Stimulated activated CD4-positive, alpha-beta T cell treated with anti-CD3 and anti-CD28 coated beads, Interleukin-1b, Interleukin-23, amount 100 ng/mL, for 1 hour (primary cell): ENCODE measurements at places on chromosomes 1 and 21.

DNA sequence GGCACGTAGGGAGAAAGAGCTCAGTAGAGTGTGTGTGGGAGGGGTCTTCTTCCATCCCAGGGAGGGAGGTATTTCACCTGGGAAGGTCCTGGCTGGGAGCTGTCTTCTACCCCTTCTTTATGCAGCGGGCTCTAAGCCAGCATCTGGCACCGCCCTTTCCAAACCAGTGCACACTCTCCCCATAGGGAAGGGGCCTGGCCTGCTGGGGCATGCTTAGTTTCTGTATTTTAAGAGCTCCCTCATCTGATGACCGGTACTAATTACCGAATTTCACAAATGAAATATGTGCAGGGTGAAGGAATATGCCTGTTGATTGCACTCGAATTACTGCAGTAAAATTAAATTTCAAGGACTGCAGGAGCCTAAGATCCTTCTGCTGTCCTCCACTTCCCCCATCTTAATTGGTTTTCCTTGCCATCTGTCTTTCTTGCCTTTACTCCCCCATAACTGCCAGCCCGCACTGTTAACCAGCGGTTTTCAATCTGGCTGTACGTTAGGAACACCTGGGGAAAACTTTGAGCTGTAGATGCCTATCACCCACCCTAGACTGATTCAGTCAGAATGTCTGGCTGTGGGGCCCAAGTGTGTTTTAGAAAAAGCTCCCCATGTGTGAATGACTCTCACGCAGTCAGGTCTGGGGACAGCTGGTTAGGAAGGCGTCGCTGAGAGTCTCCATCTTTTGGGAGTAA, 20.1 kb downstream of the GALNT2 start:
- DNase-seq: no peak

DNA sequence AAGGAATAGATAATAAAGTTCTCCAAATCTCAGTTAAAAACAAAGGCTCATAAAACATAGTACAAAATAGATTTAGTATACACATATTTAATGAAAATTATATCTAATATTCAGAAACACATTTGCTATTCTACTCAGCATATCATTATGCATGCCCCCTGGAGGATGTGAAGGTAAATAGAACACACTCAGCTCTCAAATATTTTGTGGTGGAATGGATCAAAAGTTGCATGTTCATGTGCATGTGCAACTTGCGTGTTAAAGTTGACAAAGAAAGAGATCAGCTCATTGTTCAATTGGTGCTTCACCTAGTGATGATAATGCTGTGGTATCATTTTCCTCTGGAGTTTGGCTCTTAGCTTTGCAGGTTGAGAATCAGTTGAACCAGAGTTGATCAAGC, 4.9 kb upstream of the ZNF644 start:
- DNase-seq: no peak

GRCh38 chr1:37914719-37915475, 32.0 kb downstream of the INPP5B start:
- no peak for DNase-seq

DNA sequence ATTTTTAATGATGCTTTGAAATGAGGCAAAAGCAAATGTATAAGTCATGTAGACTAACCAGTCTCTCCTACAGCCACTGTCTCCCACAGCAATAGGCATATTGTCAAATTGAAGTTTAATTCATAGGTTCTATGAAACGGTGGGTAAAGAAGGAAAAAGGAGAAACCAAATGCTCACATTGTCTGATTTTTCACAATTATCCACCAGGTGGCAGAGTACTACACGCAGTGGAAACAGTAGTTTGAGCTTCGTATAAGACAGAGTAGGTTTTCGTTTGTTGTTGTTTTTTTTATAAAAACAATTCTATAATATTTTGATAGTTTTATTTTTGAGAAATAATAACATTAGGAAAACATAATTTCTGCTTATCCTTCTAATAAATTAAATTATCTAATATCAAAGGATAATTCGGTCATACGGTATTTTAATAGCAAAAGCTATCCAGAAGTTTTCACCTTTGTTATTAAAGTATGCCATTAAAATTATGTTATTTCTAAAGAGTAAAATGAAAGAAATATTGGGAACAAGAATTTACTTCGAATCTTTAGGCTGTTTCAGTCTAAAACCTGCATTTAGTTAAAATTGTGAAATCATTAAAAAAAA, 39.1 kb downstream of the TYW3 start:
- no peak for DNase-seq

DNA sequence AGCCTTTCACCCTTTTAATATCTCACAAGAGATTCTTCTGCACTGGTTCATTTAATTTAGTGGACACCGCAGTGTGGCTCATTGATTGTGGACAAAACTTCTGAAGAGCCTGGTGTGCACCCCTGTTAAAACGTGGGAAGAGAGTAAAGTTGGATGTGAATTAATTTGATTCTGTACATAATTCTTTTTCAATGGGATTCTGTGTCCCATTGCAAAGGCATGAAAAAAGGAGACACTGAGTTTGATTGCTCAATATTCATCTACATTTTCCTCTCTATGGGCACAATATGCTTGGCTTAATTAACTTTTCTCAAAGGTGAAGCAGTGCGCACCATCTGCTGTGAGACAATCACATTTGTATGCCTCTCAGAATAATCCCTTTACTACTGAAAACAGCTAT, 95.1 kb downstream of the BARHL2 start:
- DNase-seq: no peak

DNA sequence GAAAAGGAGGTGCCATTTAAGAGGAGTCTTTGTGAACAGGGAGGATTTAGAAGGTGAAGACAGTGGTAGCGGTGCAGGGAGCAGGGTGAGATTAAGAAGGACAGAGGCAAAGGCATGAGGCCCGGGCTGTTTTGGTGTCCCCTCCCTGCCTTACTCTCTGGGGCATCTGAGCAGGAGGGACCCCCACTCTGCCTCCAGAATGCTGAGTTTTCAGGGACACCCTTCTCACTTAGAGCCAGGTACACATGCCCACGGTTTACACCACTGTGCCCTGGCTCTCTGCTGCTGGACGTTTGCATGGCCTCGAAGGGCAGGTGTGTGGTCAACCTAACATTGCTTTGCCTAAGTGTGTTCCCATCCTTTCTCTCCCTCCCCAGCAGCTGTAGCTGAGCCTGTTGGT, 20.5 kb upstream of the PARP1 start:
- no peak for DNase-seq

GRCh38 chr1:41348394-41348793, 12.8 kb upstream of the FOXO6 start:
- no peak for DNase-seq

GRCh38 chr1:47175227-47175934, 14.5 kb downstream of the PDZK1IP1 start:
- DNase-seq: peak; percentile 19

GRCh38 chr1:222750651-222751050, 13.6 kb downstream of the FAM177B start:
- no peak for DNase-seq

GRCh38 chr1:32242341-32242851, 4.6 kb upstream of the FAM167B start:
- no peak for DNase-seq

DNA sequence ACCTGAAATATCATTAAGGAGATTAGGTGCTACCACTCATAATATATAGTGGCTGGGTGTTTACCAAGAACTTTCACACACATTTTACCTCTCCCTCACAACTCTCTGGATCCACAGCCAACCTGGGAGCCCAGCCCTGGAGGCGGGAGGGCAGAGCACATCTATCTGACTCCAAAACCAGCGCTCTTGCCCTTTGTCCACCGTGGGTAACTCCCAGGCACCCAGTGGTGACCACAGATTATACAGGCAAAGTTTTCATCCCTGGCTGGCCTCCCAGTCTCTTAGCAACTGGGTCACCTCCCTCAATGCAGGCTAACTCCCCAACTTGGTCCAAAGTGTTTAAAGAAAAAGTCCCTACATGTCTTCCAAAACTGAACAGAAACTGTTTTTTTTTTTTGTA, 2.4 kb downstream of the PAQR7 start:
- no peak for DNase-seq

DNA sequence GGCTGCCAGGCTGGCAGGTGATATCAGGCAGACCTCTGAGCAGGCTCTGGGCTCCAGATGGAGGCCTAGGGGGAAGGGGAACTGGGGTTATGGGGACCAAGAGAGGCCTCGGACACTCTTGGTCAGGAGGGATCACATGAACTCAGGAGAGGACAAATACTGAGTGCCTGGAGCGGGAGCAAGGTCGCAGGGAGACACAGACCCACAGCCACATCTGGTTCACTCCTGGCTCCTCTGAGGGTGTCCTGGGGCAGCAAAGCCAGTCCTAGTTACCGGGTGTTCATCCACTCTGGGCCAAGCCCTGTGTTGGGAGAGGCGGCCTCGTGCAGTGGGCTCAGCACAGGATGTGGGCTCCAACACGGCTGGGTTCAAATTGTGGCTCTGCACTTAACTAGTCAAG, 239.0 kb downstream of the PTPRU start:
- DNase-seq: no peak

DNA sequence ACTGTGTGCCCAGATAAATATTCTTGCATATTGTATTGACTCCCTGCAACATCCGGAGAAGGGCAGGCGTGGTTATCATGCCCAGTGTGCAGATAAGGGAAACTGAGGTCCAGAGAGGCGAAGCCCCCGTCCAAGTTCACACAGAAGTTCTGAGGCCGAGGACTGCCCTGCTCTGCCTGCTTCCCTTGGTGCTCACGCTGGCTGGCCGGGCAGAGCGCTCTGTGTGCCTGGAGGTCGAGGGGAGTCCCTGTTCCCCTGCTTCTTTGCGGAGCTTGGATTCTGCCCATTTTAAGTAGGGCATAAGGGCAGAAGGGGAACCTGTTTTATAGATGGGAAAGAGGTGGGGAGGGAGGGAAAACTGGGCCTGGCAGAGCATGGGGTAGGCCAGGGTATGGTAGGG, 92.8 kb upstream of the ACTL8 start:
- DNase-seq: no peak

DNA sequence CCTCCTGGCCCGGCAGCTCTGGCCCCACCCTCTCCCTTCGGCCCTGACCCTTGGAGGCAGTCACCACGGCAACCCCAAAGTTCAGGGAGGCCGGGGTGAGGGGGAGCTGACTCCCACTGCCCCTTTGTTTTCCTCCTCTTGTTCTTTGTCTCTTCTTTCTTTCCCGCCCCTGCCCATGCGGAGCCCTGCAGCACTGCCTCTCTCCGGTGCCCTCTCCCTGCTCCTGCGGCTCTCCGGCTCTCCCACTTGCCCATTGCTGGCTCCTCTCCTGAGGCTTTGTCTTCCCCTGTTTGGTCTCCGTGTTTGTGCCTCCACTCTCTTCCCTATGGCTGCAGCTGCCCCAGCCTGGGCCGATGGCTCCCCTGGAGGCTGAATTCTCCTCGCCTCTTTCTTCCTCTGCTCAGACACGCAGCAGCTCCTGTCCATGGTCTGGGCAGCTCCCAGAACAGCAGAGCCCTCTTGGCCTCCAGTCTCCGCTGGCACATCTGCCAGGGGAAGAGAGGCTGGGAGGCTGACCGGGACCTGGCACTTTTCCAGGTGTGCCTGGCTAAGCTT, 5.8 kb downstream of the CELSR2 start:
- DNase-seq: no peak

DNA sequence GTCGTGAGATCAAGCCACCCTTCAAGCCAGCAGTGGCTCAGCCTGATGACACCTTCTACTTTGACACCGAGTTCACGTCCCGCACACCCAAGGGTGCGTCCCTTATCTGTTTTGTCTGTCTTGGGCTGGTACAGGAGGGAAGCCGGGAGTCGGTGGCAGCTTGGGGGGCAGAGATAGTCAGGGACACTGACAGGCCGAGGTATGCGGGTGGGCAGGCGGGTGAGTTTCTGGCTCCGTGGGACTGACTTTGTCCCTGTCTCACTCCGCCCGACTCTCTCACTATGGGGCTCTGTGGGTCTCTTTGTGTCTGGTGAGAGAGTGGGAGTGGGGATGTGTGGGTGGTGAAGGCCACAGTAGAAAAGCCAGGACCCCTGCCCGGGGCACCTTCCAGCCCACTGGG, 27.4 kb downstream of the RPS6KA1 start:
- DNase-seq: no peak

GRCh38 chr1:72526926-72527325, 244.6 kb upstream of the NEGR1 start:
- DNase-seq: no peak

DNA sequence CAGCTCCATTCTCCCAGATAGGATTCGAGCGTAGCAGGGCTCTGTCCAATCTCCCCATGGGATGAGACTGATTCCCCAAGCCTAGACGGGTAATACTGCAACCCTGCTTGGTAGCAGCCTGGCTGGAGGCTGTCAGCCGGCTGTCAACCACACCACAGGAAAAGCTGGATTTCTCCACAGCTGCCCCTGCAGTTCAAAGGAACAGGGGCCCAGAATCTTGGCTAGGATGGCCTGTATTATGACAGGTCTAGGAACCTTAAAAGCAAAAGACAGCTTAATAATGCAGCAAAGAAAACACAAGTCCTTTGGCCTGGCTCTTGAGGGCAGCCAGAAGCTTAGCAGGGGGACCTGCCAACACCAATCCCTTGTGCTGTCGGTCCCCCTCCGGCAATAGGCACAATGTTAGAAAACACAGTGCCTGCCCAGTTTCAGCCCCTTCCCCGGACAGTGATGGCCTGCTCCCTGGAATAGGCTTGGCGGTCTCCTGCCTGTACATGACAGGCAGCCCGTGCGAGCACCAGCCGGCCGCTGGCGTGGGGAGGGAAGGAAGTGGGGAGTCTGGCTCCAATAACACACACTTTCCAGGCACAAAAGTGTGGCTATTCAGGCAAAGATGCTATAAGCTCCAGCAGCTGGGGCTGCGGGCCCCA, 90.5 kb downstream of the TRABD2B start:
- DNase-seq: no peak

DNA sequence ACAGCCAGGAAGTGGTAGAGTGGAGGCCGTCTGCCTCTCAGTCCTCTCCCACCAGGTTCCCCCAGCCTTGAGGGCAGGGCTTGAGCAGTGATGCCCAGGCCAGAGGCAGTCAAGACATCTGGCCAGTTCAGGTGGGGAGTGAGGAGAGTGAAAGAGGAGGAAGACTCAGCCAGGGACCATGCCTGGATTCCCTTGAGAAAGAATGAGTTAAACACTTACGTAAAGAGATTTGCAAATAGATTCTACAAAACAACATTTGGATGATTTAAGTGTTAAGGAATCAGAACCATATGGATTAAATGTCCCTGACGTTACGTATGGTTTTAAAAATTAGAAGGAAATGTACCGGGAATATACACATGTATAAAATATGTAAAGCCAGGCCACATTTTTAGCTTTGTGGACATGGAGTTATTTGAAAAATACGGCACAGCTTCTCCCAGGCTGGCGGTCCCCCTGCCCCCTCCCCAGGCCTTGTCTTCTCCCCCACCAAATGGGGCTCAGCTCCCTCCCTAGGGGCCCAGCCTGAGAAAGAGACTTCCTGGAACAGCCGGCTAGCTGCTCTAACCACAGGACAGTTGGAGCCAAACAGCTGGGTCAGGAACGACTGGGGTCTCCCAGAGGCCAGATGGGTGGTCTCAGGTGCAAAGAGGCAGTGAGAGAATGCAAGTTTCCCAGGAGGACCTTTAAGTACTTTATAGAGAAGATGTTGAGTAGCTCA, 188.3 kb upstream of the EDN2 start:
- DNase-seq: no peak

DNA sequence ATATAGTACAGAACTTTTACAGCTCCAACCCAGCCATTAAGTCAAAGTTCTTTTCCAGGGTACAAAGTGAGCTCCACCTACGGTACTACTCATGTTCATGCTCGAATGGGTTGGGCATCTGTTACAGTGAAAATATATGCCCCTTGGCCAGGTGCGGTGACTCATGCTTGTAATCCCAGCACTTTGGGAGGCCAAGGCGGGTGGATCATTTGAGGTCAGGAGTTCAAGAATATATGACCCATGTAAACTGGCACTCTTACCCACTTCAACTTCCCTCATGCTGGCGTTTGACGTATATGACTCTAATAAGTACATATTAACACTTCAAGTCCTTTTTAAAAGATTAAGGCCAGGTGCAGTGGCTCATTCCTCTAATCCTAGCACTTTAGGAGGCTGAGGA, 71.3 kb upstream of the PKN2 start:
- no peak for DNase-seq
